Right atrium auricular region (tissue), 2 donors: ENCODE measurements at places on chromosomes 16 and 17. TPM values are rescaled to one million over a fixed set of nuclear protein-coding genes. Genes with fewer than 3 reads are reported as not detected.

Gene KRTAP2-2
- total RNA-seq, result not detected

DNA sequence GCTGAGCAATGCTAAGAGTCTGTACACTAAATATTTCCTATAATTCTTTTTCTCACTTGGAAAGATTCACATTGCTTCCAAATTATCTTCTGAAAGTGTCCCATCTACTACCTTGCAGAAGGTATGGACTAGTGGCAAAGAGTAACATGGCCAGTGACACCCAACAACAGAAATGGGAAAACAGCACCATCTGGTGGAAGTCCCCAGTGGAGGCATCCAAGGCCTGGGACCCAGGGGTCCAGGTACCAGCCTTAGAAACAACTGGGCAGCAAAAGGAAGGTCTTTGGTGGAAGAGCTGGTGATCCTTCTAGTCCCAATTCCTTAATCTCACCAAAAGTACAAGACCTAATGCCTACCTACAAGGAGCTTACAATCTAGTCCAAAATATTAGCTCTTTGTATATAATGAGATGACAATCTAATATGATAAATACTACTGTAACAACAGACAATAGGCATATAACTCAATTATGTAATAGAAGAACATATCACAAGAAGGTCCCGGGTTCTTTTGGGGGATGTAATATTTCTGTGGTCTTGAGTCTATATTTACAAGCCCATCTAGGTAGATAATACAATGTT, 55.3 kb downstream of the SKAP1 start:
- H3K4me3 ChIP-seq, result no peak overlapping the region
- no peaks in the 10 kb centered on the region for H3K4me1 ChIP-seq
- no peaks in the 10 kb centered on the region for H3K36me3 ChIP-seq

DNA sequence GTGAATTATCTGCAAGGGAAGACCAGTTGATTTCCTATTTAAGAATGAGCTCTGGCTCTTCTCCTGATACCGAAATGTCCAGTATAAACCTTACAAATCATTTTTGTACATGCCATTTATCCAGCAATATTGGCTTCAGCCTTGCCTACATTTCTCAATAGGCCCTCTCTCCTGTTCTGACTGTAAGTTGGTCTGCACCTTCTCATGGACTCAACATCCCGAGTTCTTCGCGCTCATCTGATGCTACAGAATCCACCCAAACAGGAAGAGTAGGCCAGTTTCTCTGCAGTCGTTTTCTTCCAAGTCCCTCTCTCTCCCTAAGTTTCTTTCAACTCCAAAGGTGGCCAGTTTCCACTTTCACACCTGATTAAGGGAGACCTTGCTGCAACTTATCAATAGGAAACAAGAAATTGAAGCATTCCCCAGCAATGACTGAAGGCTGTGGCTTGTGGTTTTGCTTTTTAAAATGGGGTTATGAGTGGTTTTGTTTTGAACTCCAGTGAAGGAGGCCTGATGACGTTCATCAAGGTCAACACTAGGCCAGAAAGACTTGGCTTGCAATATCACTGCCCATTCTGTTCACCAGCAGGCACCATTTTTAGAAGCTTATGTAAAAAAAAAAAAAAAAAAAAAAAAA, 383.0 kb downstream of the MAF start:
- H3K4me3 ChIP-seq, result no peak overlapping the region
- DNase-seq, result no peak
- no peak overlapping the region for H3K27ac ChIP-seq
- H3K4me1 ChIP-seq, result no peaks in the 10 kb centered on the region
- H3K27me3 ChIP-seq, result no peaks in the 10 kb centered on the region

- no peak overlapping the region for H3K27ac ChIP-seq
- H3K4me3 ChIP-seq, result no peak overlapping the region
- DNase-seq, result no peak
- no peaks in the 10 kb centered on the region for H3K36me3 ChIP-seq
Measured at GRCh38 chr17:37604556-37604955, 4.7 kb downstream of the SYNRG start.

- H3K36me3 ChIP-seq, result peaks cover 20% of the 10 kb centered on the region
- H3K4me3 ChIP-seq, result no peak overlapping the region
Measured at GRCh38 chr17:4304417-4305027, 40.7 kb upstream of the ANKFY1 start.

GRCh38 chr16:17412791-17413190, 58.0 kb downstream of the XYLT1 start:
- H3K4me1 ChIP-seq, result peaks cover 17% of the 10 kb centered on the region
- H3K36me3 ChIP-seq, result no peaks in the 10 kb centered on the region
- H3K27me3 ChIP-seq, result no peaks in the 10 kb centered on the region
- H3K4me3 ChIP-seq, result no peak overlapping the region
- DNase-seq, result no peak

DNA sequence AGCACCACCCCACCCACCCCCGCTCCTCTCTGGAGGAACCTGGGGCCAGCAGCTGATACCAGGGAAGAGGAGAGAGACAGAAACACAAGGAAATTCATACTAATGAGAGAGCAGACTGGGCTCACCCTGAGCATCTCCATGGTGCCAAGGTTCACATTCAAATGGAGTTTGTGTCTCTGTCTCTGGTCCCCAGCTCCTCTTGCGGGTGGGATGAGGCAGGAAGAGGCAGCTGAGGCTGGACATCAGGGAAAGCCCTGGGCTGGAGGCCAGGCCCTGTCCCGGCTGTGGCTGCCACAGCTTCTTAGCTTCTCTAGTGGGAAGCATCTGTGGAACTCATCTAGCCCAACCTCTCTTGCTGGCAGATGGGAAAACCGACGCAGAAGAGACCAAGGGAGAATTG, 121.5 kb downstream of the SDK2 start:
- H3K4me1 ChIP-seq, result no peaks in the 10 kb centered on the region
- H3K4me3 ChIP-seq, result no peak overlapping the region
- DNase-seq, result no peak
- no peak overlapping the region for H3K27ac ChIP-seq
- H3K27me3 ChIP-seq, result no peaks in the 10 kb centered on the region
- H3K36me3 ChIP-seq, result no peaks in the 10 kb centered on the region

Gene KRT40
- not detected for total RNA-seq

DNA sequence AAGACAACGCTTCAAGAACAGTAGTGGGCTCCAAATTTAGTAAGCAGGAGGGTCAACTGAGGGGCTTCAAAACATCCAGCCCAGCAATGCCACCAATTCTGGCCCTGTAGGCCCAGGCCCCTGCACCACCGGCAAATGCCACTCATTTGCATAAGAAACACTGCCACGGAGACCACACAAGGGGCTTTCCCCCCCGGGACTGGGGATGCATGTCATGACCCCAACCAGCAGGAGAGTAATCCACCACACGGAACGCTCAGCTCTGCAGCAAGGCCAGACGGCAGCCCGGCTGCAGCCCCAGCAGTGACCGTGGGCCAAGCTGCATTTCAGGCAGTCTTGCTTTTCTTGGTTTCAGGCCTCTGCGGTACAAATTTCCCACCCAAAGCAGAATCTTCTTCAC, 14.1 kb downstream of the TMEM11 start:
- no peak overlapping the region for H3K27ac ChIP-seq
- peaks cover 19% of the 10 kb centered on the region for H3K36me3 ChIP-seq
- no peak overlapping the region for H3K4me3 ChIP-seq
- no peak for DNase-seq
- H3K27me3 ChIP-seq, result no peaks in the 10 kb centered on the region
